Activated T-helper 1 cell treated with anti-CD3 and anti-CD28 coated beads, Interleukin-2, amount 50 U/mL, for 16 hours (primary cell): ENCODE measurements at places on chromosomes 1 and 21.

GRCh38 chr1:205916541-205916940 lies 26.7 kb downstream of the SLC26A9 start:
- DNase-seq, result no peak

GRCh38 chr1:221335161-221336101 lies 406.5 kb downstream of the DUSP10 start:
- no peak for DNase-seq

- DNase-seq, result no peak
Measured at GRCh38 chr1:193520472-193520871, 334.1 kb upstream of the B3GALT2 start.

- DNase-seq, result no peak
Measured at GRCh38 chr1:150692720-150693119, 4.2 kb downstream of the GOLPH3L start.

DNA sequence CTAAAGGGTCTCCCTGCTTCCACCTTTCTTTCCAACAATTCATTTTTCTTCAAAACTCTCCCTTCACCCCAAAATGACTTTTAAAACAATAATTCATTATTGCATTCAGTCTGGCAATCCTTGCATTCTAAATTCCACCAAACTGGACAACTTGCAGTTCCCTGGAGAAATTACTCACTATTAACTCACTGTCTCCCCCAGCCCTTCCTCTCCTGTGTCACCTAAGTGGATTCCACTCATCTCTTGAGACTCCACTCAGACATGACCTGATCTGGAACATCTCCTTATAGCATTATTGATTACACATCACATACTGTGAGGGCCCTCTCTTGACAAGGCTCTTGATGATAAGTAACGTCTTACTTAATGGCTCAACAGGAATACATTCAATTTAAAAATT lies 257.1 kb downstream of the BRINP2 start:
- no peak for DNase-seq

DNA sequence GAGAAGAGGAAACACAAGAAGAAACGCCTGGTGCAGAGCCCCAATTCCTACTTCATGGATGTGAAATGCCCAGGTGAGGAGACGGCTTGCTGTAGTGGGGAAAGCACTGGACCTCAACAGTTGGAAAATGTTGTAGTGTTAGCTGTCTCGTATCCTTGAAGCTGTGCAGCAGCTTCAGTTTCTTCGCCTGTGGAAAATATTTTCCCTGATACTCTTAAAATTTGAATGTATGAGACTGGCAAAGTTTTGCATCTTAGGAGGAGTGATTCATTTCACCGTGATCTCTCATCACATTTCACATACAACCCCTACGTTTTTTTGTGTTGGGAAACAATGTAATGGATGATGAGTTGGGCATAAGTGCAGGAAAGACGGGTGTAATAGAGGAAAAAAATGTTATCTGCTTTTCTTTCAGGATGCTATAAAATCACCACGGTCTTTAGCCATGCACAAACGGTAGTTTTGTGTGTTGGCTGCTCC lies 629 bp downstream of the RPS27 start:
- no peak for DNase-seq

- no peak for DNase-seq
Measured at GRCh38 chr1:66351478-66351877, 182.5 kb upstream of the SGIP1 start.

DNA sequence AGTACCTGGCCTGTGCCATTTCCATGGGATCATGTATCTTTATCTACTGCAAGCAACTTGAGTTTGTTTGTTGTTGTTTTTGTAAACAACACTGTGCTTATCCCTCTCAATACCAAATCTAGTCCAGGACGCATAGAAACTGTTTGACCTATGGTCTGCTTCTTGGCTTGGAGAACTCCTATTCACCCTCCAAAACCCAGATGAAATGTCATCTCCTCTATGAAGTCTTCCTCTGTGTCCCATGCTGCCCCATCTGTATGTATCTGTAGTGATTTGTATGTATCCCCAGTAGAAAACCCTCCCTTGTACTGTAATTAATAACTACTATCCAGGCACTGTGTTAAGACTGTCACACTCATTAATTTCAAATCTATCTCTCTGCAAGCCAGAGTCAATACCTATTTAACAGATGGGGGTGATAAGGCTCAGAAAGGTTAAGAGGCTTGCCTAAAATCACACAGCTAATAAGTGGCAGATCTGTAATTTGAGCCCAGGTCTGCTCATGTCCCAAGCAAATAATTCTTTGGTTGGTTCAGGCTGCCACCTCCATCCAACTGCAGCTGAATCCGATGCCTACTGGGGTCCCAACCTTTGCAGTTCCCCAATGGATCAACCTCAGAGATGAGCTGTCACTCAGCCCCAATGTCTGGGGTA lies 24.6 kb upstream of the ECE1 start:
- DNase-seq, result no peak

- no peak for DNase-seq
Measured at GRCh38 chr1:182563095-182563494, 26.0 kb downstream of the RNASEL start.

DNA sequence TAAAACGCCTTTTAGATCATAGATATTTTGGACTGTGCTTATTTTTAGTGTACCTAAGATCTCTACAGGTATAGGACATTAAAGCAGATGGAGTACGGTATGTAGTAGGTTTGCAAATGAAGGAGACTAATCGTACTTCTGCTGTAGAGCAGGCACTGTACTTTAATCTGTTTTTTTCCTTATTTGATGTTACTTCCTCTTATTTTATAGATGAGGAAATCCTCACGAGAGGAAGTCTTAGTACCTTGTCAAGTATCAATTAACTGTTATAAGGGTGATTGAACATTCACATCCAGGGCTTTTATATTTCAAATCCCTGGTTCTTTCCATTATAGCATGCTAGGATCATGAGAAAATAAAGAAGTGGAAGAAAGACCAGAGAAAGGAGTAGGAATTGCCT lies 41.1 kb downstream of the CACHD1 start:
- no peak for DNase-seq

DNA sequence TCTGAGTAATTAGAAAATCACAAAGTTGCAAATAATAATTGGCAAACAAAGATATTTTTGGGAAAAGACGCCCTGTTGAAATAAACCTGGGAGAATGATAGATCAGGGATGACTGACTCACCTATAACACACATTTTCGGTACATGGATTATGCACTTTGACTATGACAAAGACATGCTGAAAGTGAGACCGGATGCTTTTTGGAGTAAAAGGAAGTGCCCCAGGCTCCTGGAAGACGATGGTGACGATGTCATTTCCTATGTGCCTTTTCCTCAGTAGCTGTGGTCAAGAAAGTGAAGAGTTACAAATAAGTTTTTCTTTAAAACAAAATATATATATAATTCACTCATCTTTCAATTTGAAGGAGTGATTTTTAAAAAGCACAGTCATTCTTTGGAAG lies 158.7 kb downstream of the SIPA1L2 start:
- no peak for DNase-seq

GRCh38 chr1:192270398-192270797 lies 46.4 kb upstream of the RGS21 start:
- DNase-seq, result no peak

GRCh38 chr1:210654176-210654981 lies 325.7 kb downstream of the HHAT start:
- DNase-seq, result no peak

- no peak for DNase-seq
Measured at GRCh38 chr21:20631633-20632032, 366.6 kb upstream of the NCAM2 start.

DNA sequence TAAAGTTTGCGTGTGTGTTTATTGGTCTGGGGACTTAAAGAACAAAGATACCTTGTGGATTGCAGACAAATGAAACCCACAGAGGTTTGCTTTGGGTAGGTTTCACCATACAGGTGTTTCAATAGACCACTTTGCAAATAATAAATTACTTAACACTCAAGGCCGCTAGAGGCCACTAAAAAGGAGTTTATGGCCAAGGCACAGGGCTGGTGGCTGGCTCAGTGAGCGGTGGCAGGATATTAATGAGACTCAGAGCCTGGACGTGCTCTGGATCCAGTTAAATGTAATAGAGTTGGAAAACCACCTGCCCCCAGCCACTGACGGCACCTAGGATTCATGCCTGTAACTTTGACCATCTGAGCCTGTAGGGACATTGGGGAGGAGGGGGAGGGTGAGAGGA lies 44.5 kb downstream of the LRRC38 start:
- no peak for DNase-seq

DNA sequence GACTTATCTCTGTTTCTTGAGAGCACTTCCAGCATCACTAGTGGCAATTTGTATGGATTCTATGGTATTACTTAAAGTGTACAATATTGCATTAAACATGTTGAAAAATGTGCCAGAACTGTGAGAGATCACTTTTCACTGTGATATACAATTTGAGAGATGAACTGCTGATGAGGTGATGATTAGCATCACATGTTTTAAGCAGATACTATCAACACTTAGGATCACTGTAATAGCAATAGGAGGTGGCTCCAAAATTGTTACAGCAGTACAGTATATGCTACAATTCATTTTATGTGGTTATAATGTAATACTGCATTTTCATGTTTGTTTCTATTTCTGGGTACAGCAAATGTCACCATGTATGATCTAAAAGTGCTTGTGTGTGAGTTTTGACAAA lies 570.0 kb downstream of the PTPRC start:
- DNase-seq, result no peak

GRCh38 chr1:13896932-13897331 lies 196.9 kb downstream of the PRDM2 start:
- no peak for DNase-seq

DNA sequence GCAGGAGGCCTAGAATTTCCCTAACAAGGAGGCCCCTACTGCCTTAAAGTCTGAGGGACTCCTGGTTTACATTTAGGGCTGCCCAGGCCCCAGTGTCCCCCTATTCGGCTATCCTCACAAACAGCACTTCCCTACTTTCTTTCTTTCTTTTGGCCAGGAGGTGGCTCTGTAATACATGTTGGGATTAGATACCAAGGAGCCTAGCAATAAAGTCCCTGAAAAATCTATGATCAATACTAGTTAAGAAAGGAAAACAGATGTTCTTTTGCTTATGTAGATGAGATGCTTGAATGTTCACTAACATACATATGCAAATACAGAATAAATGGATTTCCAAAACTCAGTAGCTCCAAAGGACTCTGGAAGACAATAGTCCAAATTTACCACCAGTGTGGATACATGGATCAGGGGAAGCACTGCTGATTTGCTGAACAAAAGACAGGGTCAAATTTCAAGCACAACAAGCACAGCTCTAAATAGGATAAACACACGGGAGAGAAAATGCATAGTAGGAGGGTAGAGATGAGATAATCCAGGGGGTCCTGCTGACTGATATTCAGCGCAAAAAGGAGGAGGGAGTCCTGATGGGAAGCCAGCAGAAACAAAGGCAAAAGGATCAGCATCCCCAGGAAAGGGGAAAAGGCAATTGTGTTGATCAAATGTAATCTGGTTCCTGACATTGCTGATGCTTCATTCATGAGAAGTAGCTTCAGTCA lies 240.0 kb downstream of the NUF2 start:
- no peak for DNase-seq

GRCh38 chr1:78281580-78281979 lies 209.2 kb upstream of the PTGFR start:
- no peak for DNase-seq

DNA sequence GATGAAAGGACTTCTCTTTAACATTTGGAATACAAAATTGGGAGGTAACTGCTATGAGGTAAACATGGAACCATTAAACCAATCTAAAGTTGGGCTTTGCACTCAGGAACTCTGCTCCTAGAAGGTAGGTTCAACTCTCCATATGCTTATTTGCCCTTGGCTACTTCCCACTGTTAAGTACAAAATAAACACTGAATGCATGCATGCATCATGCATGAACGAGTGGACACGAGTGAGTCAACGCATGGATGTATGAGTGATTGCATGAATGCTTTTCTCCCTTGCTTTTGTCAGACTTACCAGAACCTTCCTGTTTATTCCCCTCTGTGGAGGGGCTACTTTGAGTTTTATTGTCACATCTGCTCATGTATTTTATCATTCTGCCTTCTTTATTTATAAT lies 42.4 kb upstream of the RUNX1 start:
- no peak for DNase-seq

DNA sequence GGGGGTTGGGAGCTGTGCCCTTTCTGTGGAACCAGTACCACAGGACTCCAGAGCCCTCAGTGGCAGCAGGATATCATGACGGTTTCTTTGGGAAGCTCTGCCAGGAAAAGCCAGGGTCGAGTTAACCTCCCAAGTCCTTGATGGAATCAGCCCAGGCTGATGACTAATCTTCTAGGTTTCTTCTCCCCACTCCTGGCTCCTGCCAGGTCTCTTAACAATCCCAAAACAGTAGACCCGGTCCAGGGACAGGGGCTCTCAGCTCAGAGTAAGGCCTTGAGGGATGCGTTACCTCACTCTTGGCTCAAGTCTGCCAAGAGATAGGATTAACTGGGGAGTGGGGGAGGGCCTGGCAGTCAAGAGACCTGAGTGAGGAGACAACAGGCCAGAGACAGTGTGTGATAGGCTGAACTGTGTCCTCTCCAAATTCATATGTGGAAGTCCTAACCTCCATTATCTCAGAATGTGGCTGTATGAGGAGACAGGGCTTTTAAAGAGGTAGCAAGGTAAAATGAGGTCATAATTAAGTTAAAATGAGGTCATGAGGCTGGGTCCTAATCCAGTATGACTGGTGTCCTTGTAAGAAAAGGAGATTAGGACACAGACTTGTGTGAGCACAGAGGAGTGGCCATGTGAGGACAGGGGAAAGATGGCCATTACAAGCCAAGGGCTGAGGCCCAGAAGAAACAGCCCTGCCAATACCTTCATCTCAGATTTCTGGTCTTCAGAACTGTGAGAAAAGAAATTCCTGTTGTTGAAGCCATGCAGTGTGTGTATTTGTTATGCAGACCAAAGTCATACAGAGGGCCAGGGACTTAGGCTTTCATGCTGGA lies 95.0 kb downstream of the BEND5 start:
- no peak for DNase-seq

DNA sequence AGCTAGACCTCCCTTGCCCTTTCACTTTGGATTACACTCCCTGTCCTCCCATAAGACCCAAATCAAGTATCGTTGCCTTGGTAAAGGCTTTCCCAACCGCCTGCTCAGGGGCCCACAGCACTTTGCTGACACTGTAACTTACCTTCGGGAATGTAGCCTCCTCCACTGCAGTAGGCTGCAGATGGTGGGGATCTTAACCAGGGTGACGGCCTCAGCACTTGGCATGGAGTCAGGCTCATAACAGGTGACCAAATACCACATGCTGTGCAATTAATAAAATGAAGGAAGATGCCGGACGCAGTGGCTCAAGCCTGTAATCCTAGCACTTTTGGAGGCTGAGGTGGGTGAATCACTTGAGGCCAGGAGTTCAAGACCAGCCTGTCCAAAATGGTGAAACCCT lies 88.7 kb upstream of the IRF2BP2 start:
- DNase-seq, result no peak

- no peak for DNase-seq
Measured at GRCh38 chr1:20189664-20190063, 3.3 kb upstream of the PLA2G2C start.

GRCh38 chr1:219188331-219188803 lies 14.7 kb downstream of the LYPLAL1 start:
- no peak for DNase-seq

DNA sequence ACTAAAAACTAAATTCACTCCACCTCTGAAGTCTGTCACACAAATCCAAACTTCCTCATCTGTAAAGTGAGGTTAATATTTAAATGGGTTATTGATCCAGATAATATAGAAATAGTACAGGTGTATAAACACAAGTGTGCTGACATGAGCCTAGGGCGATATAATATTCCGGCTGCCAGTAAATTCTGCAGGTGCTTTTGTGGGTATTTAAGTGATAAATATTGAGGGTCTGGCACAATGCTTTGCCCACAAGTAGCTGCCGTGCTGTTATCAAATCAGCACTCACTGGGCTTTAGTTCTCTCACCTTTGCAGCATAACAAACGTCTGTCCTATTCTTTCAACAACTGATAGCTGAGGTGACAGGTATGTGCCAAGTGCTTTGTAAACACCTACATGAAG lies 7.6 kb downstream of the PABPC4 start:
- no peak for DNase-seq
